MM.1S (cell line): ENCODE measurements at places on chromosomes 12 and 14.

DNA sequence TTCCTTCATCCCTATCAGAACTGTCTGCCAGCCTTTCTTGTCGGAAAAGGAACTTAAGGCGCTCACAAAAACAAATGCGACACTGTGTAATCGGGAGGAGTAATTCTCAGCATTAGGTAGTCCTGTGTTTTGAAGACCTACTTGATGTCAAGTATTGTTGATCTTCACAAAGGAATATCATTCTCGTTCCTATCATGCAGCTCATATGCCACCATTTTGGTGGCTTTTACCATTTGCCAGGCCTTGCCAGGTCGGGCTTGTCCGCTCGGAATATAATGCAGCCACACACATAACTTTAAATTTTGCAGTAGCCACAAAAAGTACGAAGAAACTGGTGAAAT, 903 bp upstream of the PPP4R3A start:
- DNase-seq, result no peak

DNA sequence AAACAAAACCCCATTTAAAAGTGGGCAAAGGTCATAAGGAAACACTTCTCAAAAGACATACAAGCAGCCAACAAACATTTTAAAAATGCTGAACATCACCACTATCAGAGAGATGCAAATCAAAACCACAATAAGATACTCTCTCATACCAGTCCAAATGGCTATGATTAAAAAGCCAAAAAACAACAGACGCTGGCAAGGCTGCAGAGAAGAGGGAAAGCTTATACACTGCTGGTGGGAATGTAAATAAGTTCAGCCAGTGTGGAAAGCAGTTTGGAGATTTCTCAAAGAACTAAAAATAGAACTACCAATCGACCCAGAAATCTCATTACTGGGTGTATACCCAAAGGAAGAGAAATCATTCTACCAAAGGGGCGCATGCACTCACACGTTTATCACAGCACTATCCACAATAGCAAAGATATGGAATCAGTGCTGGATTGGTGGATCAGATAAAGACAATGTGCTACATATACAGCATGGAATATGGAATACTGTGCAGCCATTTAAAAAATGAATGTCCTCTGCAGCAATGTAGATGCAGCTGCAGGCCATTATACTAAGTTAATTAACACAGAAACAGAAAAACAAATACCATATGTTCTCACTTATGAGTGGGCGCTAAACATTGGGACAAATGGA, 102.1 kb upstream of the DAAM1 start:
- no peak for DNase-seq

- no peak for DNase-seq
Observed at GRCh38 chr14:99393059-99393655, 87.5 kb downstream of the SETD3 start.

DNA sequence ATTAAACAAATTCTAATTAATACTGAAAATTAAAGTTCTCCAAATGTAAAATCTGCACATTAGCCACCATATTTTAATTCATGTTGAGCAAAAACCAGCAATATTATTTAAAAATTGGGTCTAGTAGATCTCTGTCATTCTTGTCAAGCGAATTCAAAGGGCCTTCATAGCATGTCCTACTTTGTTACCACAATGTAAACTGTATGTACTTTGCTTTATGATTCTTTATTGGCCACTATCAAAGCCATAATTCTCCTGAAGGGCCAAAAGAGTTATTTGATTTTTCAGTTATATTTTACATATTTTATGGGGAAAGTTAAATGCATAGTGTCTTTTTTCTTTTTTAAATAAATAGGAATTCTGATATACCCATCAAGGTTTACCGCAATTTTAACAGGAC, 117.9 kb downstream of the RPS6KA5 start:
- no peak for DNase-seq

DNA sequence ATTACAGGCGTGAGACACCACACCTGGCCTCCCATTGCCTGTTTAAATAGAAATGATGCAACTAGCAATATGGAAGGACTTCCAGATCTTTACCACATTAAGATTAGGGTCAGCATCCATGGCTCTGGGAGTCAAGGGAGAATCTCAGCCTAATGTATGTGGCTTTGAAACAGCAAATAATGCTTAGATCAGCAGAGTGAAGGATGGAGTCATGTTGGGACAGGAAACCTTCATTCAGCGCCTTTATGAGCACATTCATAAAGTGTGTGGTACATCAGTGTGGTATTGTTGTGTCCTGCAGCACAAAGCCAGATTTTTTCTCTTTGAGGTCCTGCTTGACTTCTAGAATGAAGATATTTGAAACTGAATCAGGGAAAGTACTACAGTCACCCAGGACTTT, 15.3 kb upstream of the SPSB2 start:
- no peak for DNase-seq

GRCh38 chr14:90091393-90091792, 29.6 kb downstream of the KCNK13 start:
- no peak for DNase-seq

GRCh38 chr12:11846488-11846887, 197.0 kb downstream of the ETV6 start:
- no peak for DNase-seq

DNA sequence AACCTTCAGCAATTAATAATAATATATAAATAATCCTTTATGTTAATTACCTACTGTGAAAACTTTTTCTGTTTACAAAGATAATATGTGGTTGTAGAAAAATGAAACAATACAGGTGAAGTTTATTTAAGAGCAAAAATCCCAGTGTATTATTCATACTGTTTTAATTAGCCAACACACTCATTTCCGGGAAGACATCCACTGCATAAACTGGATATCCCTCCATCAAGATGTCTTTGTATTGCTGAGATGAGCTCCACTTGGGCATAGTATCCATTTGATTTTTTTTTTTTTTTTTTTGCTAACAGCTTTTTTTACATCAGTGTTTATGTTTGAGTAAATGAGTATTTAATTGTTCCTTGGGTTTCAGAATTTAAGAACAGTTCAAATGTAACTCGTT, 13.7 kb upstream of the DERA start:
- DNase-seq, result no peak

DNA sequence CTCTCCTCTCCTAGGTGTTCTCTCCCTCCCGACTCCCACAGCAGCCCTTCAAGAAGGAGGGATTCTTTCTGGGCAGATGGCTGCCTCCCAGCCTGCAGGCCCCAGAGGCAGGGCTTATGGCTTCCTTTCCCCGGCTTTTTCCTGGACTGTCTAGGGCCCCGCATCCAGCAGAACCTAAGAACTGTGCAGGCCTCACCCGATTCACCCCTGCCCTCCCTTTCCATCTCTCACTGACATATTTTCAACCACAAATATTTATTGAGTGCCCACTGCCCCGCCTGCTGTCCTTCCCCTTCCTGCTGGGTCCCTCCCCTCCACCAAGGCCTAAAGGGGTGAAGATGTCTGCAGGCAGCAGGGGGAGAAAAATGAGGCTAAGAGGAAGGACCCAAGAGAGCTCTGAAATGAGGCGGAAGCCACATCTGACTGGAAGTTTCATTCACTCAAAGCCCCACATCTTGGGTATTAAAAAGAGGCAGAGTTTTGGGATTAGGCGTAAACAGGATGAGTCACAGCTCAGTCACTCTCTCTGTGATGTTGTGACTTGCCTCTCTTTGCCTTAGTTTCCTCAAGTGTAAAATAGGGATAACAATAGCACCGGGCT, 2.9 kb downstream of the SCNN1A start:
- DNase-seq, result peak; percentile 45

GRCh38 chr14:64789696-64790095, 85.5 kb downstream of the PLEKHG3 start:
- no peak for DNase-seq

DNA sequence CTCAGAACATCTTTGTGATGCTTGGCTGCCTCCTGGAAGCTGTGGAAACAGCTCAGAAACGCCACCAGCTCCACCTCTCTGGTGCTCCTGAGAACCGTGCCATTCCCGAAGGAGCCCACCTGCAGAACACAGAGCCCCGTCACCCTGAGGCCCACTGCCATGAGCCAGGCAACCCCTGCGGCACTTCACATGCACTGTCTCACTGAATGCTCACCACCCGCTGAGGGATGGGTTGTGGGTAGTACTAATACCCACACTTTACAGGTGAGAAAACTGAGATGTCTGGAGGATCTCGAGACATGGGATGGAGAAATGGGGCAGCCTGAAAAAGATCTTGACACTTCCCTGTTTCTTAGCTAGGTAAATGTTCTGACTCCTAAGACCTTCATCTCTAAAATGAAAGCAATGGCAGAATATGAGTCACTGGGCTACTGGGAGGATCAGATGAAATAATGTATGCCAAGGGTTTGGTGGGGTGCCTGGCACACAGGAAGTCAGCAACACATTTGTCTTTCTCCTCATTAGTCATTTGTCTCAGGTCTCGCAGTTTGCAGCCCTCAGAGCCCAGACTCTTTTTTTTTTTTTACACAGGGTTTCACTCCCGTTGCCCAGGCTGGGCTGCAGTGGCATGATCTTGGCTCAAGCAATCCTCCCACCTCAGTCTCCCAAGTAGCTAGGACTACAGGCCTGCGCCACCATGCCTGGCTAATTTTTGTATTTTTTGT, 5.3 kb downstream of the OASL start:
- no peak for DNase-seq

GRCh38 chr12:56541631-56542030, 20.0 kb downstream of the RBMS2 start:
- DNase-seq, result no peak

GRCh38 chr12:38775457-38775856, 129.9 kb downstream of the CPNE8 start:
- DNase-seq, result peak; percentile 83
